ENCODE measurements at places on chromosomes 1 and 21.

- no peak for DNase-seq
Observed at GRCh38 chr21:41985662-41986416, 24.3 kb downstream of the ZBTB21 start.

DNA sequence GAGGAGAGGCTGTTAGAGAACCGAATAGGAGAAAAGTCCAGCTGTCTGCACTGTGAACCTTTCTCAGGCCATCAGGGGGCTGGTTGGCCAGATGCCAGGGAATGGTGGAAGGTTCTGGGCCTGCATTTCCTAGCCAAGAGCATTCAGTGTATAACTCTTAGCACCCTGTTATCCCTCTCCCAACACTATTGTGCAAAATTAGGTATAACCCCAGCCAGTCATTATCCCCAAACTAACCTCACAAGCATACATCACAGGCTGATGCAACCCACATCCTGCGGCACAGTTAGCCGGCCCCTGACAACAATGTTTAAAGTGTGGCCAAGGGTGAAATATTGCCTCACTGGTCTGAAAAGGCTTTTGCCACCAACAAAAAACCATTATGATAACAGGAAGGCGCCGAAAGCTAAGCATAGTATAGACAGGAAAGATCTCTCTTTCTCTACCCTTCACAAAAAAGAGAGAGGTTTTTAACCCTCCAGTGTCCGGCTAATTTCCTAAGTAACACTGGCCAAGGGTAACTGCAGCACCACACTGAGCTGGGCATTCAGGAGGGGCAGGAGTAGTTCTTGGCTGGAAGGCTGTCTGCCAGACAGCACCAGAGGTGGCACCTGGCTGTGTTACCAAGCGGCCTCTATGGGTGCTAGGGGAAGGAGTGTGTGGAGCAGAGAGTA, 77.3 kb upstream of the BCAR3 start:
- no peak for DNase-seq

- DNase-seq: no peak
Observed at GRCh38 chr1:33908324-33908956, 44.6 kb downstream of the HMGB4 start.

DNA sequence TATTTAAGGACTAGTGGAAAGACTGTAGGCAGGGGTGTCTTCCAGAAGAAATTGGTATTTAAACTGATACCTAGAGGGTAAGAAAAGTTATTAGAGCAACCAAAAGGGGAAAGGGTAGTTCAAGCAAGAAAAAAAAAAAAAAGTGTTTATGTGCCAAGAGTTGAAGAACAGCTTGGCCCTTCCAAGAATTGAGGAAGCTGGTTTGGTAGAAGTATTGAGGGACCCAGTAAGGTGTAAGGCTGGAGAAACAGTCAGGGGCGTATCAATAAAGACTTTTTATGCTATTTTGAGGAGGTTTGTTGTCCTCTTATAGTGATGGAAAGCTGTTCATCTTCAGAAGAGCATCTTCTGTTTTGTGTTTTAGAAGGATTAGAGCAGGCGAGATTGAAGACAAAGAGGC, 108.3 kb downstream of the PTPRC start:
- DNase-seq: no peak

DNA sequence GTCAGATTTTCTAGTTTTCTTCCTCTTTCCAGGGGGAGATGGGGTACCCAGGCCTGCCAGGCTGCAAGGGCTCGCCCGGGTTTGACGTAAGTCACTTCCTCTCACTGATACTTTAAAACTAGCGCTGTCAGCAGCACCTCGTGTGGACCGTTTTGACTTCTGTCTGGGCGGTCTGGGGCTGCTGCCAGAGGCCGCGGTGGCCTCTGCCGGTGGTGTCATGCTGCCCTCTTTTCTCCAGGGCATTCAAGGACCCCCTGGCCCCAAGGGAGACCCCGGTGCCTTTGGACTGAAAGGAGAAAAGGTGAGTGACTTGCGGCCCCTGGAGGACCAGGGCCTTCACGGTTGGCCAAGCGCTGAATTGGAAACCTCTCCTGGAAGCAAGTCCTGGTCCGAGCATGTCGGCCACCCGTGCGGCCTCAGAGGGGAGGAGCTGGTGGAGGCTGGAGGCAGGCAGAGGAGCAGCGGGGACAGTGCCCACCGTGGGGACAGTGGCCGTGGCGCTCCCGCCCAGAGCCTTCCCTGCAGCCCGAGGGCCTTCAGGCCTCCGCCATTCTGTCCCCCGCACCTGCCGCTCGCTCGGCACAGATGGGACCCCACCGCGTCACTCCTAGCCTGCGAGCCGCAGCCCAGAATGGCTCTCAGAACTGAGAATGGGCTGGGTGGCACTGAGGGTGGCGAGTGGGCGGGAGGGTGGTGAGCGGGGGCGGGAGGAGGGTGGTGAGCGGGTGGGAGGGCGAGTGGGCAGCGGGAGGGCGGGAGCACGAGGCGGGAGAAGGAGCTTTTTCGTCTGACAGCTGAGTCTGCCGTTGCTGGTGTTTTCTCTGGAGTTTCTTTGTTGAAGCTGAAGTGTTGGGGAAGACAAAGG, 9.4 kb downstream of the COL6A1 start:
- DNase-seq: no peak

DNA sequence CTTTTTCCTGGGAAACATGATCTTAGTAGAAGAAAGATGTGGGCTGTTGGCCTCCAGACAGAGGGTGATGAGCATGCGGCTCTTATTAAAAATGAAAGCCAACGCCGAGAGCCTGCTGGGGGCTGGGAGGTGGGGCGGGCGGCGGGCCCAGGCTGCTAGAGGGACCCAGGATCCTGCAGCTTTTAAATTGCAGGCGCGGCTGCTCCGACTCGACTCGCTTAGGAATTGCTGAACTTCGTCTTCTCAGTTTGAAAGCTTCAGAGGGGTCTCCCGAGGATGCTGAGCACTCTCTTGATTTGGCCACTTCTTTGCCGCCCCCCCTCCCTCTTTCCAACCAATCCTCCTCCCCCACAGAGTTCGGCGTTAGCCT, 1.2 kb downstream of the AGPAT3 start:
- DNase-seq: no peak

- no peak for DNase-seq
Observed at GRCh38 chr21:28298251-28298672, 694.4 kb downstream of the LTN1 start.

DNA sequence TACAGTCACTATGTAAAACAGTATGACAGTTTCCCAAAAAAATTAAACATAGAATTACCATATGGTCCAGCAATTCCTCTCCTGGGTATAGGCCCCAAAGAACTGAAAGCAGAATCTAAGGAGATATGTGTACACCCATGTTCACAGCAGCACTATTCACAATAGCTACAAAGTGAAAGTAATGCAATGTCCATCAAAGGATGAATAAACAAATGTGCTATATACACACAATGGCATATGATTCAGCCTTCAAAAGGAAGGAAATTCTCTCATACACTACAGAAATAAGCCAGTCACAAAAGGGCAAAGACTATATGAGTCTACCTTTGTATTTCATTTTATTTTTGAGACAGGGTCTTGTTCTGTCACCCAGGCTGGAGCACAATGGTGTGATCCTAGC, 120.4 kb downstream of the TOMM20 start:
- no peak for DNase-seq

- no peak for DNase-seq
Observed at GRCh38 chr21:15850645-15851044, 120.9 kb downstream of the USP25 start.

DNA sequence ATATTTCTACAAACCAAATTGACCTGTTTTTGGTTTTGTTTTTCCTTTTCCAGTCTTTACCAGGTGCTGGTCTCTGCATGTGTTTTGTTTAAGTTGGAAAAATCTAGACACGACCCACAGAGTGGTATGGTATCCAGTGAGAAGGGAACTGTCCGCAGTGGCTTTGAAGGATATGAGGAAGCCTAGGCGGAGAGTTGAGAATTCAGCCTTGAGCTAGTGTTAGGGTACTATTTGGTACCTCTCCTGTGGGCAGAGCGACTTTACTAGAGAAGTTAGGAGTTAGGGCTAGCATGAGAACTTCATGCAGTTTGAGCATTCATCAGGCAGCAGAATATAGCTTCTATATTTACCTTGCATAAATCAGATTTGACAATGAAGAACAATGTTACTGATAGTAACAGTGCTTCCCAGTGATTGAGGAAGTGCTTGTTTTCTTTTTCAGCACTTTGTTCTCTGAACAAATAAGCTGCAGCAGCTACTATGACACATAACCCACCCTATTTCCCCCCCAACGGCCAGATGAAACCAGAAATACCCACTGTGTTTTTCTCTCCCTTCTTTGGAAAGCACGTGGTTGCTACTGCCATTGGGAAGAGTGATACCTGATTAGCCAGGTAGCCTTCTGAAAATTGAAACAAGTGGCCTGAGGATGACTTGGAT, 19.0 kb downstream of the MRPS6 start:
- no peak for DNase-seq

DNA sequence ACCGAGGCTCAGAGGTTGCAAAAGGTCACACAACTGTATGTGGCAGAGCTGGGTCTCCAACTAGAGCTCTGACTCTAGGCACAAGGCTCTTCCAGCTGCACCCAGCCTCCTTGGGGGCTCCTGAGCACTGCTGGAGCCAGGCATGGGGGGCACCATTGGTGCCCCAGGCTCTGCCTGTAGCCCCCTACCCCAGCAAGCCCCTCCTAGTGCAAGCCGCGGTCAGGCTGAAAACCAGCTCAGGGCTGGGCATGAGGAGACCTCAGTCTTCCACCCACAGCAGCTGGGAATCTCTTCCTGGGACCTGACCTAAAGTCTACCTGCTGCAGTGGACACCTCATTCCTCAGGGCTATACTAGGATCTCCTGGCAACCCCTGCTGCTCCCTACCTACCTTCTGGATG, 14.6 kb downstream of the TNNT2 start:
- DNase-seq: no peak

GRCh38 chr1:91608876-91609275, 108.2 kb downstream of the CDC7 start:
- DNase-seq: no peak

DNA sequence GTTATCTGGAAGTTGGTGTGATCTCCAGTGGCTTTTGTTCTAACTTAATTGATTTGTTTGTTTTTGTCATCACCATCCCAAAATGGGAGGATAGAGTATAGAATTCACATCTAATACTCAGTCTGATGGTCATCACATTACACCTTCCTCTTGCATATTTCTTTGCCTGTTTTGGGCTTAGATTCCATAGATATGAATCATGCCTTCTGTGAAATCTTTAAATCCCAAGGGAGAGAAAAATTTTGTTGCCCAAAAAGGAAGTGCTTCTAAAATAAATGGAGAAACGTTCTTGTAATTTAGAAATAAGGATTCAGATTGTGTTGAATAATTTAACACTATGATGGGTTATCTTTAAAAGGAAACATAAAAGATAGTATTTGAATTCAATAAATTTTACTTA, 446.0 kb upstream of the LRRC7 start:
- no peak for DNase-seq

DNA sequence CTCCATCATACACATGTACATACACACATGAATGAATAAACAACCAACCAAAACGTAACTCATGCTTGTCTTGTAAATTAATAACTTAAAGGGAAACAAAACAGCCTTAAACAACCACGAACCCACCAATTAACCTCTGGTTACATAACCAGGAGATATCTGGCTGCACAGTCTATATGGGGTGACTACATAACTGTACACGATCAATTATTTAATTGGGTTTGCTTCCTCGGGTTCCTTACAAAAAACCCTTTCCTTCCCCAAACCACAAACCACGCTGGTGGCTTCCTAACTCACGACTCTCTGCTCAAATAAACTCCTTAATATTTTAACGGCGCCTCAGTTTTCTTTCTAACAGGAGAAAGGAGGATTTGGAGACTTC, 744 bp downstream of the ZNF670 start:
- DNase-seq: no peak

DNA sequence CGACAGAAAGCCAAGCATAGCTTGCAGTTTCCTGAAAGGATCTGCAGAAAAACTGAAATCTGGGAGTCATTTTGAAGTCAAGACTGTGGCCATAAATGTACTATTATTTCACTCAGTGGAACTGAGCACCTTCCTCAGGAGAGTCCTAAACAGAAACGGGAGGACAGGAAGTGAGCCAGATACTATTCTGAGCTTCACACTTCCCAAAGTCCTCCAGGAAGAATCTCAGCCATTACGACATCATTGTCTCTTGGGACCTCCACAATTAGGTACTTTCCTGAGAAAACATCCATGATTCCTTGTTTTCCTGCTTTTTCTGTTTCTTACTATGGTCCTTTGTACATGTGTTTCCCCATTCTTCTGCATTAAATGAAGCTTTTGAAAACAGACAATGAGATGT, 299.2 kb upstream of the USP25 start:
- DNase-seq: no peak

DNA sequence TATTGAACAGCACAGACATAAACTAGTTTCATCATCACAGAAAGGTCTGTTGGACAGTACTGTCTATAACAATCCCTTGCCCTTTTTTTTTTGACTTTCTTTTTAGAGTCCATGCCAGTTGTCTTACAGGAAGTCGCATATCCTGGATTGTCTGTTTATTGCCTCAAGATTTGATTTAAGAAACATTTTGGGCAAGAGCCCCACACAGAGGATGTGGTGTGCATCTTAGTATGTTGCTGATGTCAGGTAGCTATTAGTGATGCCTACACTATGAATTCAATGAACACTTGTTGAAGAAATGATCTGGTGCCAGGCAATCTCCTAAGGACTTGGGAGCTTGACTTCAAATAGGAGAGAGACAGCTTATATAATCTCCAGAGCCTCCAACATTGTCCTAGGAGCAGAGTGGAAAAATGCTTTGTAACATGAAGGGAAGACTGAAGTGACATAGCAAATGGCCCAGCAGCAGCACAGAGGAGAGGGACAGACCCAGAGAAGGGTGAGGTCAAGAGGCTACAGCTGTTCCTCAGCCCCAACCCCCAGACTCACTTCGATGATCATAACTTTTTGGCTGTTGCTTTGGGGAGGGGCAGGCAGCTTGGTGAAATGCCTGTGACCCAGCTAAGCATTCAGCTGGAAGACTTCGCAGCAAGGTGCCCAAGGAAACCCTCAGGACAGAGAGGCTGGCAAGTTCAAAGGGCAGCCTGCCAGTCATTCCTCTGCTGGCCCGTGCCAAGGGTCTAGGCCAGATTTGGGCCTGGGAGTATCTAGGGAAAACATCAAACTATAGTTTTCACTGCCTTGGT, 7.5 kb upstream of the RAB29 start:
- DNase-seq: no peak

- DNase-seq: no peak
Observed at GRCh38 chr1:89910268-89910667, 84.6 kb upstream of the ZNF326 start.
